ENCODE measurements at places on chromosomes 16 and 17.

DNA sequence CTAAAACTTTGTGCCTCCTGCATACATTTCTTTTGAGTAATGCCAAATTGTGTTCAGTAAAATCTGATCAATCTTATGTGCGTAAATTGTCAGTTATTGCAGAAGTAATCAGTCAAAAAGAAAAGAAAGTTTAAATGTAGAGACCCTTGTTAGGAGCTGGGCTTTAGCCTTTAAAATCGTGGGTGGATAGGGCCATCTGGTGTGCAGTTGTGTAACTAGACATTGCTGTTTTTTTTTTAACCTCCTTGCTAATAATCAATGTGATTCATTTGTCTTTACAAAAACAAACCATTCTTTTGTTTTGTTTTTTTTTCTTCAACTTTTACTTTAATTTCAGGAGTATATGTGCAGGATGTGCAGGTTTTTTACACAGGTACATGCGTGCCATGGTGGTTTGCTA, 5.3 kb upstream of the WWOX start:
- DNase-seq, result no peak

DNA sequence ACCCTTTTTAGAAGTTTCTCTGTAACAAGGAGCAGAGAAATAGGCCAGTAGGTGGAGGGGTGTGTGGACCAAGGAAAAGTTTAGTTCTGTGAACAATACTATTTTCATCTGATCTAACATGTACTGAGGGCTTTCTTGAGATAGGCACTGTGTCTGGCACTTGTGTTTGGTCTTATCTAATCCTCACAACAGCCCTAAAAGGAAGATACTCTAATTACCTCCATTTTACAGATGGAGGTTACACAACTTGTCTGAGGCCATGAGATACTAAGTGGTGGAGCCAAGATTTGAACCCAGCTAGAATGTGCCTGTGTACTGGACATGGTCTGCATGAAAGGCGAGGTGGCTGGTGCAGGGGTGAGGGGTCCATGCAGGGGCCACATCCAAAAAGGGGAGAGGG, 4.5 kb downstream of the TNFSF12 start:
- DNase-seq, result no peak

DNA sequence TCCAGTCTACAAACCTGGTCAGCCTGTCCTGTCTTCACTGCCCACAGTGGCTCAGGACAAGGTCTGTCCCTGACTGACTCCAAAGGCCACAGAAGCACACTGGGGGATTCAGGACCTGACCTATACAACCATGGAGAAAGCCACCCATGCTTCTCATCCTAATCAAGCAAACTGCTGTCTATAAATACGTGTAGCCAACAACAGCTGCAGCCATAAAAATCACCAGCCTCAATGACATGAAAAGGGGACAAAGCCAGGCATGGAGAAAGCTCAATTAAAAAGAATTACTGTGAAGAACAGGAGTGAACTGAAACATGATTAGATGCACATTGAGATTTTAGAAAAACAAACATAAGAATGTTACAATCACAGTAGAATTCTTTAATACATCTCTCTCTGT, 170.1 kb downstream of the CDK5R1 start:
- no peak for DNase-seq

DNA sequence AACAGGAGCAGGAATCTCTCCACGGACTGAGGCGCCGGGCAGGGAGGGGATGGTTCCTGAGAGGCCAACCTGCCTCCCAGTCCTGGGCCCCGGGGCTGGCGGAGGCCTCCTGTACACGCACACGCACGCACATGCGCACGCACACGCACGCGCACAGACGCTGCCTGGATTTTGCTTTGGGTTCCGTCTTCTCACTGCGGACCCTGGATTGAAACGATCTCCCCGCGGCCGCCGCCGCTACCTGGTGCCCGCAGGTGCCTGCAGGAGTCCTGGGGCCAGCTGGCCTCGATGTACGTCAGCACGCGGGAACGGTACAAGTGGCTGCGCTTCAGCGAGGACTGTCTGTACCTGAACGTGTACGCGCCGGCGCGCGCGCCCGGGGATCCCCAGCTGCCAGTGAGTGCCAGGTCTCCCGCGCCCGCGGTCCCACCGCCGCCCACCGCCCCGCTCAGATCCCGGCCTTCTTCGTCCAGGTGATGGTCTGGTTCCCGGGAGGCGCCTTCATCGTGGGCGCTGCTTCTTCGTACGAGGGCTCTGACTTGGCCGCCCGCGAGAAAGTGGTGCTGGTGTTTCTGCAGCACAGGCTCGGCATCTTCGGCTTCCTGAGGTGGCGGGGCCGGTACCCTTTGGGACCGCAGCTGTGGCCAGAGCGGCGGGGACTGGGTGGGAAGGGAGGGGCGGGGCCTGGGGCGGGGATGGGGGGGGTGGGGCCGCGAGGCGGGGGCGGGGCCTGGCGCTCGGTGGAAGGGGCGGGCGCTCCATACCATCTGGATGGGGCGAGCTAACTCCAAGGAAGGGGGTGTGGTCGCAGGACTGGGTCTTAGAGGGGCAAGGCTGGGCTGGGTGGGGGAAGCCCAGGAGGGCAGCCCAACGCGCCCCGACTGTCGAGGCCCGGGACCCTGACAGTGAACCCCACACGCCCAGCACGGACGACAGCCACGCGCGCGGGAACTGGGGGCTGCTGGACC, 12.3 kb downstream of the CES4A start:
- no peak for DNase-seq

DNA sequence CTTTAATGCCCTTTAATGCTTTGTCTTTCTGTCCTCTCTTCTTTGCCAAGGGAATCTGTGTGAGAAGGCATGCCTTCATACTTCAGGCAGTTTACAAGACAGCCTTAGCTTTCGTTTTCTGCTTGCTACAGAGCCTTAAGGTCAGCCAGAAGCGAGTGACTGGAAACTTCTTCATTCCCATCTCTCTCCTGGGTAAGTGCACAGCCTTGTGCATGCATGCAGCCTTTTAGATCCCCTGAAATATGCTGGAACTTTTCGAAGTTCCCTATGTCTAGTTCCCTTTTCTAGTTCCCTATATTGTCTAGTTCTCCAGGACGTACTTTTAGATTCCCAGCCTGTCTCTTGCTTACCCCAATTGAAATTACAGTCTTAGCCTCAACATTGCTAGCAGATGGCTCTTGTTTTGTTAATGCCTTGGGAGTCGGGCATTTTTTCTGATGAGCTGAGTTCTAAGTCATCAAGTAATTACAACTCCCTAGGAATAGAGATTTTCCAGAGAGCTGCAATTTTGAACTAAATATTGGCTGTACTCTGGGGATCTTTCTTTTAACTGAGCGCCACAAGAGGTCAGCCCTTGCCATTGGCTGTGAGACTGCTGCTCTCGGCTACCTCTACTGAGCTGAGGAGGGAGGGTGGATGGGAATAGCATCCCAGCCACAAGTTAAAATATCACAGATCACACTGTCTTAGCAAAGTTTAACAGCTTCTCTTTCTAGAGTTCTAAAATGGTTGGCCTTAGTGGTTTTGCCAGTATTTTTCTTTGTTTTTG, 22.7 kb upstream of the PPM1D start:
- no peak for DNase-seq

DNA sequence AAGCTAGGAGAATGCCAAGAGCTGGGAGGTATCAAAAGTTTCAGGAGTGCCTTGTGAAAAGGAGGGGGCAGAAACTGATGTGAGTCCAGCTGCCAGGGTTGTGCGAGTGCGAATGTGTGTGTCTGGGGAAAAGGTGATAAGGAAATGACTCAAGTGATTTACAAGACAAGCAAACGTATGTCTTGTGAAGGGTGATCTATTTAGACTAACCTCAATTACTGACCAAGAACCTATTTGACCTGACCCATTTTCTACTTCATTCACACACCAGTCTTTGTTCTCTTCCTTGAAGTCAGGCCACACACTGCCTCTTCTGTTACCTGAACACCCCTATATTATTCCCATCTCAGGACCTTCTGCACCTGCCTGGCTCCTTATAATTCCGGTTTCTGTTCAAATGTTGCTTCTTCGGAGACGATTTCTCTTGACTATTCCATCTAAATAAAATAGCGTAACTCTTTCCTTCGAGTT, 1.0 kb downstream of the GDE1 start:
- no peak for DNase-seq

DNA sequence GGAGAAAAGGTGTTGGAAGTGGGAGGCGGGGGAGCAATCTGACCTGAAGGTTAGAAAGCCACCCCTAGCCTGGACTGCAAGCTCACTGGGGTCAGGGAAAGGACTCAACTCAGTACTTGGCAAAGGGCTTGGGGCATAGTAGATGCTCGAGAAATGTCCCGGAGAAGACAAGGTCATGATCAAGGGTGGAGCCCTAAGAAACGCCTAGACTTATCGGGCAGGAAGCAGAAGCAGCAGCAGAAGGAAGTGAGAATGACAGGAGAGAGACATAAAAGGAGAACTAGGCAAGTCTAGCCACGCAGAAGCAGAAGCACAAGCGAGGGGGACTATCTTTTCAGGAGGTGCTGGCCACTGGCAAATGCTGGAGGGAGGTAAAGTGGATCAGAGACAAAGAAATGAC, 10.2 kb downstream of the COTL1 start:
- no peak for DNase-seq

DNA sequence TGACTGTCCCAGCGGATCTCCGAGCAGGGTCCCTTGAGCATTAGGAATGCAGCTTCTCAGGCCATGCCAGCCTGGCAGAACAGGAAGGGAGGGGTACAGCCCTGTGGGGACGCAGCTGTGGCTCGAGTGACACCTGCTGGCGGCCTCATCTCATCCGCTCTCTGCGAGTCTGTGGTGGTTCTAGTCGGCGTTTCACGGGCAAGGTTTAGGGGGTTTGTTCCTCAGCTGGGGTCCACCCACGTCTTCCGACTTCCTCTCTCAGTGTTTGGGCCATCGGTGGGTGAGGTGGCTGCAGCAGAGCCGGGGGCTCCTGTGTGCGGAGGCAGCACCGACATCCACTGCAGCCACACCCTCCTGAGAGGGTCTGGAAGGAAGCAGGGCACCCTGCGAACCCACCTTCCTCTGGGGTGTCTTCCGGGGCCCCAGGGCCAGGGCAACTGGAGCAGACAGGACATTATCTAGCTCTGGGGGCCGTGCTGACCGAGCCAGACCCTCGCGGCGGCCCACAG, 33.3 kb downstream of the JPH3 start:
- DNase-seq, result no peak

DNA sequence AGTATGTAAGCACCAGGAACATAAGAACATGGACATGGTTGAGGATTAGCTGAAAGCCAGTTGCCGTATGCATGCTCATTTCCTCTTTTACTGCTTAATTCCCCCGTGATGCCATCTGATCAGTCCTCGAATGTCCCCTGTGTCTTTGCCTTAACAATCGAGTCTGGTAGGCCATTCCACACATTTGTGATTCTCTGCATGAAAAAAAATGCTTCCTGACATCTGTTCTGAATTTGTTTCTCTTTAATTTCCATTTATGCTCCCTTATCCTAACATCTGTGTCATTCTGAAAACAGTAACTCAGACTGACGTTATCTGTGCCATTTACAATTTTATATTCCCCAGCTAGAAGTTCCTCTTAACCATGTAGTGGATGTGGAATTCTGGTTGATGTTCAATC, 158.2 kb upstream of the TOX3 start:
- no peak for DNase-seq

- DNase-seq, result no peak
These were observed 46.2 kb downstream of the SMPD3 start for GRCh38 chr16:68401871-68402747.

DNA sequence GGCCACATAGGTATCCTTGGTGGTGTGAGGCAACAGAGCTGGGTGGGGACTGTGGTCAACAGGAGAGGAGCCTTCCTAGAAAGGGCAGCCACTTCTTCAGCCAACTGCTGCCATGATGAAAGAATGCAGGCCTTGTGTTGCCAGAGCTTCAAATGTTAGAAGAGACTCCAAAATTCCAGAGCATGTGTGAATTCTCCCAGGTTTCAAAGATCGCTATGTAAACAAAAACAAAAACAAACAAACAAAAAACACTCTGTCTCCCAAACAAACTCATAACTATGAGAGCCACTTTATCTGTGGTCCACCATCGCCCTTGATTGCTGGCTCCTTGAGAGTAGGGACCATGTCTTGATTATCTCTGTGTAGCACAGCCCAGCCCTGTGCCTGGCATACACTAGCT, 55.5 kb upstream of the ZNF423 start:
- DNase-seq, result no peak

- no peak for DNase-seq
These were observed 282.4 kb upstream of the EEF2KMT start for GRCh38 chr16:5379954-5380353.

GRCh38 chr17:79269620-79270019, 195.0 kb downstream of the ENGASE start:
- DNase-seq, result no peak

GRCh38 chr17:82390860-82391435, 19.4 kb downstream of the UTS2R start:
- DNase-seq, result no peak

- no peak for DNase-seq
These were observed 81.4 kb upstream of the PSMD7 start for GRCh38 chr16:74215249-74215648.

DNA sequence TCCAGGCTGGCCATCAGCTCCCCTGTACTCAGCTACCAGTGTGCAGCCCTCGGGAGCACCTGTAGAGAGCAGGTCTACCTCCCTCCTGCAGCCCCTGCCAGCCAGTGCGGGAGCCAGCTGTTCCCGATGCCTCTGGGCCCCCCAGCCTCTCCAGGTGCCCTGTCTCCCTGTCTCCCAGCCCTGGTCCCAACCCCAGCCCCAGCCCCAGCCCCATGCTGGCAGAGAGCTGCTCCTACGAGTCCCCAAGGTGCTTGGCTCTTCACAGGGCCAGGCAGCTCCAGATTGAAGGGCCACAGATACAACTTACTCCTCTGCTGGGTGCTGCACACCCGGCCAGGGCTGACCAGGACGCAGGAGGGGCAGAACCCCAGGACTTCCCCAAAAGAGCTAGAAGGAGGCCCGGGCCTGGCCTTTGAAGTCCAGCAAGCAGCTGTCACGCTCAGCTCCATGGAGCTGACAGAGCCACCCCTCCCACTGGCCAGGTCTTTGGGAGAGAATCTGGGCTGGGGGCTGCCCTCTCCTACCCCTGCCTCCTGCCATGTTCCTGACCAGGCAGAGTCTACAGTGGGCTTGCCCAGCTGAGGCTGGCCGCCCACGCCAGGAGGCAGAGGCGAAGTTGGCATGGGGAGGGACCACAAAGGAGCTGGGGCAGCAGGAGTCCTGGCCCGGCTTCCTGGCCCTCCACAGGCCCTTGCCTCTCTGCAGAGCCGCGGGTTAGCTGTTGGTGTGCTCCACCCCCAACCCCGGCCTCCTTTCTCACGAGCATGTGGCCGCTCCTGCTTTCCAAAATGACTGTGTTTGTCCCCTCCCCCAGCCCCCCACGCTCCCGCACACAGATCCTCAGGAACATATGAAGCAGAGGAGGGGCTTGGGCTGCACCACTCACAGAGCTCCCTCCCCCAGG, 9.5 kb upstream of the ADAM11 start:
- DNase-seq, result no peak

- DNase-seq, result no peak
These were observed 29.3 kb downstream of the ADCY7 start for GRCh38 chr16:50295541-50296132.
